Pancreas (tissue), 10 donors: ENCODE measurements at places on chromosomes 16 and 17. TPM values are rescaled to one million over a fixed set of nuclear protein-coding genes. Genes with fewer than 3 reads are reported as not detected.

The ABAT gene
- 21.5 TPM for total RNA-seq

The MAF gene
- 10.4 TPM for total RNA-seq

The ALOX12 gene
- total RNA-seq = not detected

The GP1BA gene
- 0.15 TPM for total RNA-seq

The KRT25 gene
- total RNA-seq = not detected

The CDYL2 gene
- total RNA-seq = 2.3 TPM

The LAT gene
- total RNA-seq = 3.0 TPM

The PRRT2 gene
- total RNA-seq = 0.35 TPM

The TEKT1 gene
- total RNA-seq = not detected

DNA sequence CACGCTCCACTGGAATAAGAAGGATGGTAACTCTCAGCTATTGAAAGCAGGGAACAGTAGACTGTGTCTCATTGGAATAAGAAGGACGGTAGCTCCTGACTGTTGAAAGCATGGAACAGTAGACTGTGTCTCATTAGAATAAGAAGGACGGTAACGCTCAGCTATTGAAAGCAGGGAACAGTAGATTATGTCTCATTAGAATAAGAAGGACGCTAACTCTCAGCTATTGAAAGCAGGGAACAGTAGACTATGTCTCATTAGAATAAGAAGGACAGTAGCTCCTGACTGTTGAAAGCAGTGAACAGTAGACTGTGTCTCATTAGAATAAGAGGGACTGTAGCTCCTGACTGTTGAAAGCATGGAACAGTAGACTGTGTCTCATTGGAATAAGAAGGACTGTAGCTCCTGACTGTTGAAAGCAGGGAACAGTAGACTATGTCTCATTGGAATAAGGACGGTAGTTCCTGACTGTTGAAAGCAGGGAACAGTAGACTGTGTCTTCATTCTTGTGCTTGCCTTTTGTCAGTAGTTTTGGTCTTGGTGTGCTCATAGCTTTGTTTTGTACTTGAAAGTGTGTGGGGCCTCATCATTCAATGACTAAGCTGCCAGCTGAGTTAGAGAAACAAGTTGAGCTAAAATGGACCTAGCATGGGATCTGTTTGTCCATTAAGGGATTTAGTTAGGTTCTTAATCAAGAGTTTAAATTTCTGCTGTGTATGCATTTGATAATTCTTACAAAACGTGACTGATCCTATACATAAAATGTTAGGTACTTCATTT lies 58.5 kb downstream of the BANP start:
- no peaks in the 10 kb centered on the region for H3K27me3 ChIP-seq
- H3K4me1 ChIP-seq = no peaks in the 10 kb centered on the region
- no peak for DNase-seq
- H3K36me3 ChIP-seq = peaks cover 7% of the 10 kb centered on the region
- no peak overlapping the region for H3K4me3 ChIP-seq

- H3K36me3 ChIP-seq = no peaks in the 10 kb centered on the region
- DNase-seq = no peak
- H3K27me3 ChIP-seq = no peaks in the 10 kb centered on the region
- no peak overlapping the region for H3K27ac ChIP-seq
- no peak overlapping the region for H3K4me3 ChIP-seq
- H3K4me1 ChIP-seq = no peaks in the 10 kb centered on the region
Measured at GRCh38 chr16:2687531-2688308, 5.4 kb downstream of the KCTD5 start.

DNA sequence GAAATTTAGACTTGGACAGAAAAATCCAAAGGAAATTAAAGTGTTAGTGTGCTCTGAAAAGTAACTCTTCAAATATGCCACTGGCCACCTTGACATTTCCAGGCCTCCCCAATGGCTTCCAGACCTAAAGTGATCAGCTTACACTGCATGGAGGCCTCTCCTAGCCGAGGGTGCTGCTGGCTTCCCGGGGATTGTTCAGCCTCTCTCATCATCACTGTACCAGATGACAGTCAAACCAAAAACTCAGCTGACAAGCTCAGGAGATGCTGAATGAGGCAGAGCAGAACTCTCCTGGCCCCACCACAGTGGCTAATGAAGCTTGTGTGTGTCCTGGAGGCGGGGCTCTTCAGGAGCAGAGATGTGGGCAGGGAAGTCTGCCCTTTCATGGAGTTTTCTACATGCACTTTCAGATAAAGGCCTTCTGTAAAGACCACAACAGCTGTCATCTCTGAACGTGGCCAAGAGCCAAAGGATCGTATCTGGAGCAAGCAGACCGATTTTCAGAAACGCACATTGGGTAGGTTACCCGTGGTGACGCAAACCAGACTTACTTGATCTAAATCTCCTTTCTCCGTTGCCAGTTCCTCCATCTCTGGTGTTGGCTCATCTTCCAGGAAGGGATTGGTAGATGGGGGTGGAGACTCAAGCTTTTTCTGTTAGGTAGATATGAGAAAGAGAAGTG lies 113.3 kb downstream of the VPS53 start:
- no peaks in the 10 kb centered on the region for H3K4me1 ChIP-seq
- no peak overlapping the region for H3K4me3 ChIP-seq
- no peak overlapping the region for H3K27ac ChIP-seq
- H3K27me3 ChIP-seq = no peaks in the 10 kb centered on the region

- H3K4me3 ChIP-seq = no peak overlapping the region
- DNase-seq = no peak
- H3K4me1 ChIP-seq = no peaks in the 10 kb centered on the region
- H3K36me3 ChIP-seq = no peaks in the 10 kb centered on the region
- H3K27me3 ChIP-seq = no peaks in the 10 kb centered on the region
- no peak overlapping the region for H3K27ac ChIP-seq
Measured at GRCh38 chr16:77951788-77952187, 70.6 kb upstream of the CLEC3A start.

DNA sequence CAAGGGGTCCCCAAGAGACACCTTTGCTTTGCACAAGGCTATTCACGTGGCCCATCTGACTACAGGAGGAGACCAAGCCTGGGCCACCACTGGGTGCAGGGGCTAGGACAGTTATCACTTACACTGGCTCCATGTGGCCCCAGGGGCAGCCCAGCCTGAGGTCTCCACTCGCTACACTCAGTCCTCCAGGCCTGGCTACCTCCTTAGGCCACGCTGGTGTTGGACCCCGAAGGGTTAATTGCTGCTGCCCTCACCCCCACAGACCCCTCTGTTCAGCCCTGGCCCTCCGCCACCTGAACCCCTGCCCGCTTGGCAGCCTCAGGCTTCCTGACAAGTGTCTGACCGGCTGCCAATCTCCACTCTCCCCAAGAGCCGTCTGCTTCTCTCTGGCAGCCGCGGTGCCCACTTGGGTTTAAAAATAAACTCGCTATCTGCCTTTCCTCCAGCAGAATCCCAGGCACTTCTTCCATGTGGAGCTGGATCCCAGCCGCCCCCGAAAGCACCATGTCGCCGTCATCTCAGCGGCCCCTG lies 27.8 kb downstream of the ADAM11 start:
- H3K36me3 ChIP-seq = no peaks in the 10 kb centered on the region
- no peak for DNase-seq
- H3K4me3 ChIP-seq = no peak overlapping the region
- H3K4me1 ChIP-seq = no peaks in the 10 kb centered on the region
- no peaks in the 10 kb centered on the region for H3K27me3 ChIP-seq

DNA sequence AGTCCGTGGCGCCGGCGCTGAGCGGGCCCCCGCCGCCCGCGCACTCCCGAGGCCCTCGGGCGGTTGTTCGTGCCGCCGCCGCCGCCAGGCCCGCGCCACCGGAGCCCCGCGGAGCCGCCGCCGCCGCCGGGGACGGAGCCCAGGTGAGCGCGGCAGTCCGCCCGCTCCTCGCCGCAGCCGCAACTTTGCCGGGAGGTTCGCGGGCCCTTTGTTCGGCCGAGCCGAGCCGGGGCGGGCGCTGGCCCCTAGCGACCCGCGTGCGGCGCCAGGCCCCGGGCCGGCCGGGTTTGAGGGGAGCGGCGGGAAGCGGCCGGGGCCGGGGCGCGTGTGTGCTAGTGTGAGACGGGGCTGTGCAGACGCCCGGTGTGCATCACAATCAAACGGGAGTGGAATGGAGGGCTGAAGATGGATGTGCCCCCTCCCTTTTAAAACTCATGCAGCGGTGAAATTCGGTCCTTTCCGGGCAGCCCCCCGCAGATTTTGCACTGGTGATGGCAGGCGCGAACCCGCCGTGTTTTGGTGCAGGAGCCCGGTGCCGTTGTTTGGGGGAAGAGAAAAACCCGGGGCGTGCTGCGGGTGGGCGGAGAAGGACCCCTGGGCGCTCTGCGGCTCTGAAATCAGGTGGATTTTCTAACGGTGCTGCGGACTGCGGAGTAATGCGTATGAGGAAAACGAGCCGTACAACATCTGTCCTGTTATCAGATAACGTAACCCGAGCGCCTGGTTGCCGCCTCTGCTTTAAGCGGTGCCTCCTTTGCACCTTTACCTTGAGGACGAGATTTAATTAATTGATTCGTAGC lies 823 bp downstream of the TNRC6C start:
- H3K4me1 ChIP-seq = peaks cover 23% of the 10 kb centered on the region
- no peak overlapping the region for H3K27ac ChIP-seq
- no peaks in the 10 kb centered on the region for H3K27me3 ChIP-seq
- DNase-seq = peak; percentile 62
- H3K36me3 ChIP-seq = no peaks in the 10 kb centered on the region
- H3K4me3 ChIP-seq = peak overlapping the region; percentile 40

GRCh38 chr17:2253768-2254406 lies 49.7 kb downstream of the SMG6 start:
- H3K4me1 ChIP-seq = no peaks in the 10 kb centered on the region
- H3K36me3 ChIP-seq = peaks cover 4% of the 10 kb centered on the region
- H3K27me3 ChIP-seq = no peaks in the 10 kb centered on the region
- no peak for DNase-seq
- H3K27ac ChIP-seq = no peak overlapping the region

- H3K4me3 ChIP-seq = no peak overlapping the region
- H3K27ac ChIP-seq = no peak overlapping the region
- no peak for DNase-seq
- no peaks in the 10 kb centered on the region for H3K36me3 ChIP-seq
Measured at GRCh38 chr17:38713456-38714075, 8.5 kb downstream of the MLLT6 start.

GRCh38 chr16:4859190-4859899 lies 12.1 kb downstream of the UBN1 start:
- H3K27ac ChIP-seq = no peak overlapping the region
- H3K4me3 ChIP-seq = no peak overlapping the region
- DNase-seq = no peak

DNA sequence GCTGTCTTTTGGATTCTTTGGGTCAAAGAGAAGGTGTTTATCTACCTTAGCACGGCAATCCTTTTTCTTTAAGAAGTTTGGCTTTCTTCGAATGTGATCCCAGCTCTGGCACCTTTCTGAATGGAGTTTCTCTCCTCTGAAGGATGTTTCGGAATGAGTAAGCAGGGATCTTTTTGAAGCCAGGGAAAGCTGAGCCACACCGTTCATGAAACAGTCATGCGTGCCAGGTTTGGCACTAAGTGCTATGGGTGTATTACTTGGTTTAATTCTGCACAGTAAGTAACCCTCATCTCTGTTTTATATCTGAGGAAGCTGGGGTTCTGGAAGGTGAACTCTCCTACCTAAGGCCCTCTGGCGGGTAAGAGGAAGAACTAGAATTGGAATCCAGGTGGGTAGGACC lies 234.5 kb downstream of the NTN1 start:
- H3K4me3 ChIP-seq = no peak overlapping the region
- H3K4me1 ChIP-seq = no peaks in the 10 kb centered on the region
- no peaks in the 10 kb centered on the region for H3K27me3 ChIP-seq
- no peak for DNase-seq

- no peaks in the 10 kb centered on the region for H3K4me1 ChIP-seq
- H3K4me3 ChIP-seq = no peak overlapping the region
- H3K27ac ChIP-seq = no peak overlapping the region
- DNase-seq = no peak
- no peaks in the 10 kb centered on the region for H3K27me3 ChIP-seq
Measured at GRCh38 chr16:72800524-72801161, 247.3 kb downstream of the ZFHX3 start.
